ENCODE measurements at places on chromosomes 7 and 10.

DNA sequence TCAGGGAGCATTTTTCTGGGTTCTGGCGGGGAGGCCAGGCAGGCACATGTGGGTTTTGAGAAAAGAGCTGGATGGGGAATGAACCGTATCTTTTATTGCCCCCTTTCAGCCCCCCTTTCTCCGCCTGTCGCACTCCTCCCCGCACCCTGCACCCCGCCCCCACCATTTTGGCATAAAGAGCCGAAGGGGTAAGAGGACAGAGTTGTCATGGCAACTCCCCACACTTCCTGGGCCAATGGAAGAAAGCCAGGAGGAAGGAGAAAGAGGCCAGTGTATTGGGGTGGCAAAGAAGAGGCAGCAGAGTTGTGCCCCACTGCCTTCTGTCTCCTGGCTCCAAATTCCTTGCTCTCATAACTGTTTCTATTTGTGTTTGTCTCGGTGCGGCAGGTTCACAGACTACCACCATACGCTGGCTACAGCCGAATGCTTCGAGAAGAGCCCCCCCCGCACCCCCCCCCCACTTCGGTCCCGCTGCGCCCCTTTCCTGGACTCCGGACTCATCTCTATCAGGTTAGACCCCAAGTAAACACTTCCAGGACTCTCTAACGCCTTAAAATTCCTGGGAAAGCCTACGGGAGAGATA, 3.4 kb downstream of the KCNIP2 start:
- DNase-seq = no peak

GRCh38 chr7:50069613-50070012, 23.4 kb downstream of the ZPBP start:
- no peak for DNase-seq

DNA sequence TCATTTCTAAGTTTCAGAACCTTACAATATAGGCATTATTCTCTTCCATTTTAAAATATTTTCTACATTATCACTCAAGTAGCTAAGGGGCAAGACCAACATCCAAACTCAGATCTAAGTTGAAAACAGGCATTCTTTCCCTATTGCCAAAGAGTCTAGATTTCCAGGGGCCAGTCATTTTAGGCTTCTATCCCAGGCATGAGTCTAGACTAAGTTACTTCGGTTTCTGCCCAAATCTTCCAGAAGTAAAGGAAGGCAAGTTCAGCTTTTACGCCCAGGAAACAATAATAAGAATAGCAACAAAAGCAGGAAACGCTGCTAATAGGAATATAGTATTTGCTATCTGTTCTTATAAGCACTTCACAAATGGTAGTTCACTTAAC, 189.9 kb downstream of the DGKI start:
- no peak for DNase-seq

DNA sequence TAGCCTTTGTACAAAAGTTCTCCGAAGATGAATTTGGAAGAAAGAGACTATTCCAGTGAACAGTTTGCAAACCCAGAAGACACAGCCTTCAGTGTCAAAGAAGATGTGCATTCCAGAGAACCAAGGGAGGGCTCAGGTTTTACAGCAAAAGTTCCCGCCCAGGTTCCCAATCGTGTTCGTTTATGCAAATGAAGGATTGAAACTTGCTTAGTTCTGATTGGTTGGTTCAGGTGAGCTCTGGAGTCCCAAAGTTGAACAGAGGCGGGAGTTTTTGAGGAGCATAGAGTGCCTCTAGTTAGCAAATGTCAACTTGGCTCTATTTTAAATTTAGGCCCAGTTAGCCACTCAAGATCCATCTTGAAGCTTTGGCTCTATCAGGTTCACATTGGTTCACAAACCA, 51.3 kb downstream of the TMEM270 start:
- DNase-seq = no peak

DNA sequence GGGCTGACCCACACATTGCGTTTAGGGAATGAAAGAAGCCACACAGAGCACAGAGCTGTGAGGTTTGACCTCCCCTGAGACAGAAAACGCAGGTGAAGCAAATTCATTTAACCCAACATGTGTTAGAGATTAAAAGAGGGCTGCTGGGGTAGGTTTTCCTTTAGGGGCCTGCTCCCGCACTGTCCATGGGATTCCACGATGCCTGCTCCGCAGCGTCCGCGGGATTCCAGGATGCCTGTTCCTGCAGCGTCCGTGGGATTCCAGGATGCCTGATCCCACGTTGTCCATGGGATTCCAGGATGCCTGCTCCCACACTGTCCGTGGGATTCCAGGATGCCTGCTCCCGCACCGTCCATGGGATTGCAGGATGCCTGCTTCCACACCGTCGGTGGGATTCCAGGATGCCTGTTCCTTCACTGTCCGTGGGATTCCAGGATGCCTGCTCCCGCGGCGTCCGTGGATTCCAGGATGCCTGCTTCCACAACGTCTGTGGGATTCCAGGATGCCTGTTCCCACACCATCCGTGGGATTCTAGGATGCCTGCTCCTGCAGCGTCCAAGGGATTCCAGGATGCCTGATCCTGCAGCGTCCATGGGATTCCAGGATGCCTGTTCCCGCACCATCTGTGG, 78.7 kb downstream of the VIPR2 start:
- no peak for DNase-seq

GRCh38 chr7:106329971-106330733, 45.4 kb upstream of the NAMPT start:
- DNase-seq = no peak

DNA sequence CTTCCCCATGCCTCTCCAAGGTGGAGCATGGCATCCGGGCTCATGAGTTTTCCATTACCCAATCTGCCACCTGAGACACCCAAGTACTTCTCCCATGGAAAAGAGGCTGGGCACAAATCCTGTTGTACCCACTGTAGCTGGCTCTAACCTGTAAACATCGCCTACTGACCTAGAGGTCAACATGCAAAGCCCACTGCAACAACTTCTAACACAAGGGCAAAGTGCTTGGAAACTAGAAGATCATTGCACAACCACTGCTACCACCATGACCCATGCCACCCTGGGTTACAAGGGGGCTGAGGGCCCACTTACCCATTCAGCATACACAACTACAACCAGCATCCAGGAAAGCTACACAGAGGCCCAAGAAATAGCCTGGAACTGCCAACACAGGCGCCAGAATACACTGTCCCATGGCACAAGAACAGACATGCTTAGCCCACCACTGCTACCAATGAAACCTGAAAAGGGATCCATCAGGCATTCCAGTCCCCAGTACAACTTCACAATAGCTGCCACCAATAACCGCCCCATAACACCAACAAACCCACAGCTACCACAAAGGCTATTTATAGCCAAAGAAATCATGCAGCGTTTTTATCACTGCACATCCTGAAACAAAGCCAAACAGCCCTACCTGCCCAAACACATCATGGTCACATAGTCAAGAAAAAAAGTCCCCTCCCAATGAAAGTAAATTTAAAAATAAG, 63.4 kb downstream of the RNF32 start:
- no peak for DNase-seq

- no peak for DNase-seq
Observed at GRCh38 chr10:84668186-84668763, 339.9 kb downstream of the CCSER2 start.

- no peak for DNase-seq
Observed at GRCh38 chr10:124987788-124988187, 45.9 kb downstream of the ZRANB1 start.

- DNase-seq = no peak
Observed at GRCh38 chr10:50312464-50313437, 61.4 kb upstream of the ASAH2 start.

DNA sequence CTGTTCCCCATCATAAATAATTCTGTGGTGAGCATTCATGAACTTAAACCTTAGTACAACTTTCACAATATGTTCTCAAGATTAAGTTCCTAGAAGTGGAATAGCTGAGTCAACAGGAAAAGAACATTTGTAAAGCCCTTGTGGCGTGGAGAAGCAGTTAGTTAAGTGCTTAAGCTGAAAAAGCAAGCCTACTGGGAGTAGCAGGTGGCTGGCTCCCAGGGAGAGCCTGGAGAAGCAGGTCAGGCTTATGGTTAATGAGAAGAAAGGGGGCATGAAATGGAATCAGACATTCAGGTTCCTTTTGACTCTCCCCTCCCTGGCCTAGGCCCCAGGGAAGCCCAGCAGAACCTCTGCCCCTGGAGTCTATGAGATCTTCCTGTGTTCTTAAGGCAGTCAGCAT, 35.3 kb downstream of the VSTM4 start:
- no peak for DNase-seq

GRCh38 chr10:34434119-34434594, 380.9 kb downstream of the PARD3 start:
- DNase-seq = no peak

- no peak for DNase-seq
Observed at GRCh38 chr10:127344346-127344745, 148.0 kb upstream of the INSYN2A start.

DNA sequence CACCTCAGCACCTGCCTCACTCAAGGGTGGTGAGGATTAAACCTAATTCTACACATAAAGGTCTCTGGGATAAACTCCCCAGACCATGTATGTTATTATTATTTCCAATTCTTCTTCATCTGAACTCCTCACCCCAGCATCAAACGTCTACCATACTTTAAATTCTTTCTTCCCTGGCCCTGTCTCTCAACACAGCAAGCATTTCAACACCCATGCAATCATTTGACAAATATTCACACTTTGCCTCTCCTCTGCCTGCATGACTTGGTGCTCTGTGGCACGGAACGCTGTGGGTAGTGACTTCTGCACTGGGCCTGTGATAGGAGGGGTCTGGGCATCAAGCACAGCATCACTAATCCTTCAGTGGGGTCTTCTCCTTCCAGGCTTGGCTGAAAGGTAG, 490.8 kb downstream of the TNS3 start:
- DNase-seq = no peak

GRCh38 chr10:11425296-11425610, 186.2 kb downstream of the USP6NL start:
- no peak for DNase-seq

GRCh38 chr7:30646154-30646553, 36.1 kb downstream of the CRHR2 start:
- DNase-seq = no peak

DNA sequence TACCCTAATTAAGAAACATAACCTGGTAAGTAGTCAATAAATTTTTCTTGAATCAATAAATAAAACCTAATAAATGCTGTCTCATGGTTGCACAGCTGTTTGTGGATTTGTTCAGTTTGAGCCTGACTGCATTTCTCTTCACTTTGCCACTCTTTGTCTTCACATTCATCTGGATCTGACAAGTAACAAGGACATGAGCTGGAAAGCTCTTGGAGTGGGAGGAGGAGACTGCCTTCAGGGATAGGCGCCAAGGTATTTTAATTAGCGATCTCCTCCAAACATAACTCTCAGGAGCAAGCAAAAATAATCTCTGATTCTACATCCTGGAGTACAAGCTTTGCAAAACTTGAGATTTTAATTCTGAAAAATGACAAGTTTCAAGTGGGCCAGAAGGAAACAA, 251.0 kb downstream of the BMPER start:
- DNase-seq = no peak

GRCh38 chr7:79352323-79352722, 101.1 kb downstream of the MAGI2 start:
- no peak for DNase-seq

DNA sequence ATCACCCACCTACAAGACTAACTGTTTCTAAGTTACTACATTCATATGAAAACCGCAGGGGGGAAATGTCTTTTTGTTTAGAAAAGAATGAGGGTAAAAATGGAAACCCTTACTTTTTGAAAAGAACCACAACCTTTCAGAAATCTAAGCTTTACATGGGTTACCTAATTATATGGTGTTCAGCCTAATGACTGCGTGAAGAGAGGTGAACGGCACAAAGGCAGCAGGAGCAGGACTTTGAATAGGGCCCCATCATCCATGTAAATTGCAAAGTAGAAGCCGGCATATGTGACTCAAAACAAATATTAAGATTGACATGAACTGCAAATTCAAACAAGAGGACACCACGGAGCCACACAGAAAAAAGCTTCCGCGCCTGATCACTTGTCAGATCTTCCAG, 25.1 kb downstream of the NEBL start:
- no peak for DNase-seq

DNA sequence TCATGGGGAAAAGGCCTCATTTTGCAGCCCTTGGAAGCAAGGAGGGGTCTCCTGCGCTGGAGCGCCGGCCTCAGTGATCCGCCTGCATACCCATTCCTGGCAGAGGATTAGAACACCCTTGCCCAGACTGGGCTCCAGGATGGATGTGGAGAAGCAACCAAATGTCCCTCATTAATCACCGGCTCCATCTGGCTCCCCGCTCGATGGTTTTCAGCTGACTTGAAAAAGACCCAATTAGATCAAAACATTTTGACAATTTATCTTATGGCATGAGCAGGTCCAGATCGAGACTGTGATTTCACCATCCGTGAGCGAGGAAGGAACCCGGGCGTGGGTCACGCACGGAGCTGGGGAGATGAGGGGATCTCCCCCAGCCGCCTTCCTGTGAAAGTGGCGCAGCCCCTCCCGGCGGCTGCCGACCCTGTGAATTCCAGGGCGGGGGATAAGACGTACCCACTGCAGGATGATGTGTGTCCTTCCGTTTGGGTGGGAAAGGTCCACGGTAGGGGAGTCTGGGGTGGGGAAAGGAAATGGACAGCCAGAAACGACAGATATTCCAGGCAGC, 141.6 kb downstream of the EMX2 start:
- no peak for DNase-seq

DNA sequence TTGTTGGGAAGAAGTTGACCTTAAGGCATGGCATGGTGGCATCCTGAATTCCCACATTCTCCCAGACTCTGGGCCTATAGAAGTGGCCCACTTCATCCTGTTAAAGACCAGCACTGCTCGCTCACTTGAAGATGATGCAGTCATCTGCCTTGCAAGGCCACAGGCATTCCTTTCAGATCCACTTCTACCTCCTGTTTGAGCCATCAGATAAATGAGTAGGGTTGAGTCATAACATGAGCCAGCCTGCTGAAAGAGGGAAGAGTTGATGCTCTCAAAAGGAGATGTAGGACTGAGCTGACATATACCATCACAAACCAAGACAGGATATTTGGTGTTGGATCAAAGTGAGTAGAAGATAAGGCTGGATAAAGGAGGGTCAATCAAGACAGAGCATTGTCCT, 1.5 kb upstream of the EBLN1 start:
- no peak for DNase-seq

DNA sequence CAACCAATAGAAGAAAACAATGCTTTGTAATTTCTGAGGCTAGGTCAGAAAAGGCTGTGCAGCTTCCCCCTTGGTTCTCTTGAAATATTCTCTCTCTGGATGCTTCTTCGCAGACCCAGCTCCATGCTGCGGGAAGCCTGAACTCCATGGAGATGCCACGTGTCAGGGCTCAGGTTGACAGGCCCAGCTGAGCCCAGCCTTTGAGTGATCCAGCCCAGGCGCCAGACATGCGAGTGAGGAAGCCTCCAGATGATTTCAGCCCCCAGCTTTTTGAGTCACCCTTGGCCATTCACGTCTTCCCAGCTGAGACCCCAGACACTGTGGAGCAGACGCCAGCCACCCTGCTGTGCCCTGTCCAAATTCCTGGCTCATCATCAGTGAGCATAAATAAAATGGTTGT, 378.4 kb upstream of the NRP1 start:
- DNase-seq = no peak

DNA sequence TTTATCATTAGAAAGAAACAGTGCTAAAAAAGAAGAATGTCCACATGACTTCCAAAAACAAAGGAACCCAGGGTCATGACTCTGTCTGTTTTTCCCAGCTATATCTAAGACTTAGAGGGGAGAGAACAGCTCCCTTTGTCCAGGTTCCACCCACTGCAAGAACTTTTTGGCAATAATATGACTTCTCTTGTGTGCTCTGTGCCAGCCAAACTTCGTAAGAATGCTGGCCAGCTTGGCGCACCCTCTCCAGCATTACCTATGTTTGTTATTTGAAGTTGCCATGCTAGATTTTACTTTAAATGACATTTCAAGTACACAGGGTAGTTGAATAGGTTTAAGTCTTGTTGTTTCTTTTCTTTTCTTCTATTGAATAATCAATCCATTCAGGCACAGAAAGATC, 371.4 kb downstream of the KCNMA1 start:
- DNase-seq = no peak
